ENCODE measurements at places on chromosomes 2 and 18.
A peak's percentile ranks its signal among the peaks of the same experiment; 100 is the strongest.

- no peak for DNase-seq
These were observed 153.8 kb downstream of the TTC32 start for GRCh38 chr2:19748073-19748375.

DNA sequence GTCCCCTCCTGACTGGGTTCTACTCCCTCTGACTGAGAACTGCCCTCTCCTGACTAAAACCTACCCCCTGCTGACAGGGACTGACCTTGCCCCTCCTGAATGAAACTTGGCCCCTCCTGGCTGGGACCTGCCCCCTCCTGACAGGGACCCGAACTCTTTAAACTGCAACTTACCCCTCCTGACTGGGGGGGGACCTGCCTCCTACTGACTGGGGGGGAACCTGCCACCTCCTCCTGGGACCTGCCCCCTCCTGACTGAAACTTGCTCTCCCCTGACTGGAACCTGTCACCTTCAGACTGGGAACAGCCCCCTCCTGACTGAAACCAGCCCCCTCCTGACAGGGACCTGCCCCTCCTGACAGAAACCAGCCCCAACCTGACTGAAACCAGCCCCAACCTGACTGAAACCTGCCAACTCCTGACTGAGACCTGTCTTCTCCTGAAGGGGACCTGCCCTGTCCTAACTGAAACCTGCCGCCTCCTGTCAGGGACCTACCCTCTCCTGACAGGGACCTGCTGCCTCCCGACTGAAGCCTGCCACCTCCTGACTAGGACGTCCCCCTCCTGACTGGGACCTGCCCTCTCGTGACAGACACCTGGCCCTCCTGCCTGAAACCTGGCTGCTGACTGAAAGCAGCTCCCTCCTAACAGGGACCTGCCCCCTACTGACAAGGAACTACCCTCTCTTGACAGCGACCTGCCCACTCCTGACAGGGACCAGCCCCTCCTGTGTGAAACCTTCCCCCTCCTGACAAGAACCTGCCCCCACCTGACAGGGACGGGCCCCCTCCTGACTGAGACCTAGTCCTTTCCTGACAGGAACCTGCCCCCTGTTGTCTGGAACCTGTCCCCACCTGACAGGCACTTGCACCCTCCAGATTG is 87.1 kb downstream of the PXDN start:
- DNase-seq, result no peak

DNA sequence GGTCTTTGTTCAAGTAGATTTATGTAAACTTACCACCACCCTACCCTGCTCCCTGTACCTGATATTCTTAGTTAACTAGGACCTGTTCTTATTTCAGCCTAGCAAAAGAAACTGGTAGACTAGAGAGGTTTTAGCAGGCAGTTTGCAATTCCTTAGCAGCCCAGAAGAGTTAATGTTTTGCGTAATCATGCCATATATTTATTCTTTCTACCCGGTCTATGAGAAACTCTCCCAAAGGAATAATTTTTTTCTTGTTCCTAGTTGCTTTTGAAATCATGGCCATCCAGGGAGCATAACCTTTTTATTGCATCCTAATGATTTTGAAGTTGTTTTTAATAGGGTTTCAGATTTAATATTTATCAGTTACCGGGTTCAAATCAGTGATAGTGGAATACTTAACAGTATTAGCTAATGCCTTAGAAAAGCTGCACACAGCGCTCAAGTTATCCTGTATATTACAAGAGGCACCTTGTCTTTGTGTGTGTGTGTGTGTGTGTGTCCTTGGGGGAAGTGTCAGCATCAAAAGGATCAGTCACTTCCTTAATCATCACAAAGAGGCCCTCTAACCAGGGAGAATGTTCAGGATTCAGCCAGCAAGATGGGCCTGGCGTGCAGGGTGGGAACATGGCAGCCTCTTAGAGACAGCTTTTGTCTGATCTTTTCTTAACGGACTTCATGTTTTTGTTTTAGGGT is 52.9 kb downstream of the CABLES1 start:
- DNase-seq, result no peak

GRCh38 chr2:197675711-197676188 is 363 bp upstream of the RFTN2 start:
- DNase-seq, result no peak

DNA sequence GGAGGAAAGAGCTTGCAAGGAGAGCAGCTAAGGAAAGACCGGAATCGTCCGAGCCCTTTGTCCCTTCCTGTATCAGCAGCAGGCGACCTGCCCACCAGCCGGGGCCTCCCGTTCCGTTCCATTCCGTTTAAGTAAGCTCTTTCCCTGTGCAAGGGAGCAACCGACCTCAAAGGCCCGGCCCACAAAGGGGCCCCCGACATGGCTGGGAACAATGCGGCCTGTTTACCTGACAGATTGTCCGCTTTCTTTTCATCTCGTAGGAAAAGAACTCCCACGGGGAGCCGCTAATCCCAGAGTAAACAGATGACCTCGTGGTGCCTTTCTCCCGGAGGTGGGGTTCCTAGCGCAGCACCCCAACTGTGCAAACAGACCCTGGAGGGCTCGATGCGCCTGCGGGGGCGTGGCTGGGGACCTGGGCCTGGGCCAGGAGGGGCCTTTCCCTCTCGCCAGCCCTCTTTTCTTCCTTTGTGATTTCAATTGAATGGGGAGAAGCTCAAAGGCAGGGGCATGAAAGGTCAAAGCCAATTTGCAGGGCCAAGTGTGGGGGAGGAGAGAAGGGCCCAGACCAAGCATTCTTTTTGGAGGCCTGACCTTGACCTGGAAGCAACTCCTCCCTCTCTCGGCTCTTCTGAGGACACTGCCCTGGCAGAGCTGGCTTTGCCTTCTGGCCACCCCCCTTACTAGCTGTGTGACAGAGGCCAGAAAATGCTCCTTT is 120.2 kb downstream of the INHBB start:
- DNase-seq, result no peak

- no peak for DNase-seq
These were observed 438.3 kb downstream of the ZNF521 start for GRCh38 chr18:24913507-24914170.

DNA sequence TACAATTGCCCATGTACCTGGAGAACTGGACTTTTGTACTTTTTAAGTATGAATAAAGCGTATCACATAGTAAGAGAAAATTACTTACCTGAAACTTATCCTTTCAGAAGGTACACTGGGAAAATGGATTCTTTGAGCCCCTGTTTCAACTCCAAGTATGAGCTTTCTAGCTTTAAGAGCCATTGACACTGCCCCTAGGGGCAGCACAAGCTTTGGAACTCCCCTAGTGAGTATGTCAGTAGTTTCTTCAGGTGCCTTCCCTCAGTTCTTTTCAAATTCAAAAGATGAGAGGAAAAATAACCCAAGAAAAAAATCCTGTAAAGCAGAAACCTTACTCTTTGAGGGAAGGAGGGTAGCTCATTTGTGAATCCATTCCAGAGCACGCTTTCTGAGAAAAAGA is 124.1 kb downstream of the MEMO1 start:
- peak; percentile 59 for DNase-seq

- DNase-seq, result no peak
These were observed 38.0 kb upstream of the ERMN start for GRCh38 chr2:157363612-157364101.

DNA sequence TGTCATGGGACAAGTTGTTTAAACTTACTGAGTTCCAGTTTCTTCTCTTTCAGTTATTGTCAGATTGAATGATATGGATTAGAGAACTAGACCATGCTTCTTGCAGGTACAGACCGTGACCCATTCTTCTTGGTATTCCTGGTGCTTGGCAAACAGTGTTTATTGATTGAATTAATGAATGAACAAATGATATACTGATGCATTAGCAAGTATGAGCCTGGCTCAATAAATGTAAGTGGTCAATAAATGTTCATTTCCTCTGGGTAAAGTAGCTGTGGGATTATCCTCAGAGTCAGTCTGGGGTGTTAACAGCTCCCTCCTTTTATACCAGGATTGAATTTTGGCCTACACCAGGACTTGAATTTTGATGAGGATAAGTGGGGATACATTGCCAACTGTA is 160.2 kb downstream of the ZEB2 start:
- DNase-seq, result no peak

- no peak for DNase-seq
These were observed 118.7 kb downstream of the LYPD6B start for GRCh38 chr2:149156971-149157740.

All from hematopoietic multipotent progenitor cell treated with erythropoietin and hydrocortisone succinate and interleukin-3 and kit ligand, for 6 days (in vitro differentiated cells).